ENCODE measurements at places on chromosomes 13 and 19.

DNA sequence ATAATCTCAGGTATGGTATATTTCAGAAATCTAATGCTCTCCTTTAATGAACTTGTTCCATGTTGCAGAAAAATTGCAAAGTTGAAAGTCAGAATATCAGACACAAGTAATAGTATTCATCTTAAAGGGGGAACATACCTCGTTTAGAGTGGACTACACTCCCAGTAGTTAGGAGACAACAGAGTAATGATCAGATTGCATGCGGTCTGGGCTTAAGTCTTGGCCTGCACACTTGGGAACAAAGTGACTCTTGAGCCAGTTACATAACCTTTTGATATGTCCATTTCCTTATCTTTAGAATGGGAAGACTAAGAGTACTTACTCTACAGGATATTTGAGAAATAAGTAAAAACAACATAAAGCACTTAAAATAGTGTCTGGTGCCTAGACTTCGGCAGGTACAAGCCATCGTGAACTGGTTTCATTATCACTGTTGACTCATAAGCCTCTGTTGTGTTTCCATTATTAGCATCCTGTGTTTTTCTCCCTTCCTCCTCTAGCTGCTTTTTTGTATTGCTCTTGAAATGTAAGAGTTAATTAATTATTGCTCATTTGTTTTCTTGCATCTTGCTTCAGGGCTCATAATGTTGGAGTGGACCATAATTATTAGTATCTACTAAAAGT, 53.0 kb downstream of the DPY19L3 start:
- peak; percentile 18 for DNase-seq

GRCh38 chr19:5635427-5635826, 12.5 kb downstream of the SAFB start:
- no peak for DNase-seq

- DNase-seq: no peak
Observed at GRCh38 chr19:55091126-55091910, 15.6 kb downstream of the EPS8L1 start.

GRCh38 chr19:29660835-29661234, 4.4 kb upstream of the PLEKHF1 start:
- peak; percentile 37 for DNase-seq

DNA sequence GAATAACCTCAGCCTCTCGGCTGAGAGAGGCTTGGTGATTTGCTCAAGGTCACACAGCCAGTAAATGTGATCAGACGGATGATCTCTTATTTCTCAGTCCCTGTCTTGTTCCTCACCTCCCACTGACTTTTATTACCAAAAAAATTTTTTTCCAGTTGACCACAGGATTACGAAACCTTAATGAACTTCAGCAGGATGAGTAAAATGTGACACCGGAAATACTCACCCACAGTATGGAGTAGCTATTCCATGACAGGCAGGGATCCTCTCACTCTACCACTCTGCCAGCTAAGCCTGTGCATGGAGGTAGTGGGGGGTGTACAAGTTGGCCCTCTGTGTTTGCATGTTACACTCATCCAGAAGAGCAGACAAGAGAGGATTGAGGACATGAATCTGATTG, 916.4 kb downstream of the UQCRFS1 start:
- DNase-seq: no peak
